ENCODE measurements at places on chromosomes 5 and 9.

GRCh38 chr5:64505769-64506566 lies at the start of gene RGS7BP:
TSS of gene RGS7BP (plus strand) at chr5:64506015. CDS start at chr5:64506625, 610 bp downstream.
- peak; percentile 57 for DNase-seq

GRCh38 chr5:73186976-73187375 lies 14.0 kb downstream of the TMEM174 start:
- no peak for DNase-seq

DNA sequence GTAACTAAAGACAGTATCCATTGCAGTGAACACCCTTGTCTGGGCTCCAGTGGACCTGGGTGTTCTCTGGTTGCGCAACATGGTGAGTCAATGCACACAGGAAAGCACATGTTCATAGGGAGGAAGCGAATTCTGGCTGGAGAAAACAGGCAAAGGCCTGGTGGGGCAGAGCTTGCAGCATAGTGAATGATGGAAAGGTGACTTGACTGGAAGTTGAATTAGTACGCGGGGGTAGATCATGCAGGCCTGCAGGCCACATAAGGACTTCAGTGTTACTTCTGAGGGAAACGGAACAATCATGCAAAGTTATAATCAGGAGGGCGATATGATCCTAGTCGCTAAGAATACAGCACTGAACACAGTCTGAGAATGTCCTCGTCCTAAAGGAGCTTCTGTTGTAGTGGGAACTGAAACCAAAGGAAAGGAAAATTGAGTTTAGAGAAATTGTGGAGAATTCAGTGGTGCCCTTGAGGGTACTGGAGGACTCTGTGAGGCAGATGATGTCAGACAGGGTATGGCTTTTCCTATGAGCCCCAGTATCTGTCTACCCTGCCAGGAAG lies 71.9 kb upstream of the RANBP3L start:
- no peak for DNase-seq

DNA sequence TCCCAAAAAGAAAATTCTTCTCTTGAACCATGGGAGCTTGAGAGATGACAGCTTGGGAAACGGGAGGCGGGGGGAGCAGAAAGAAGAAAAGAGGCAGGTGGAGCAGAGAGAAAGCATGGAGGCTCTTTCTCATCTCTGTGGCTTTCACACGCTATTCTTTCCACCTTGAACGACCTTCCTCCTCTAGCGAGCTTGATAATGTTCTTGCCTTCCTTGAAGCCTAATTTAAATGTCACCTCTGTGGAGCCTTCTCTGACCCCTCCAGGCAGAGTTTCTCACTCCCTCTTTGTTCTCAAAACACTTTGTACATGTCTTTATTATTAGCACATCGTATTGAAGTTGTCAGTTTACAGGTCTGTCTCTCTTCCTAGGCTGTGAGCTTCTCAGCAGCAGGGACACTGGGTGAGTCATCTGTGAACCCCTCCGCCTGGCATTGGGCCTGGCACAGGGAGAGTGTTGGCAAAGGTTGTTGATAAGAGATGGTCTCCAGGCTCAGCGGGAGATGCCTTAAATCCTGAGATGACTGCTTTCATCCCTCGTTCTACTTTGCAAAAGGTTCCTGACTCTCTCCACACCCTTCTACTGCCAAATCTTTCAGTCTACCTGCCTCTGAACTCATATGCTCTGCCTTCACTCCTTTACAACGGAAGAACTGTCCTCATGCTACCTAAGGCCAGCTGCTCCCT lies 14.1 kb upstream of the STRBP start:
- no peak for DNase-seq

- DNase-seq: no peak
These were observed 55.7 kb upstream of the DPYSL3 start for GRCh38 chr5:147565524-147565923.

GRCh38 chr5:1470762-1471211 lies 25.5 kb upstream of the SLC6A3 start:
- DNase-seq: no peak

Data from T47D (cell line).